ENCODE measurements at places on chromosomes 12 and 14.

GRCh38 chr12:7638760-7639555 lies 26.8 kb downstream of the APOBEC1 start:
- no peak overlapping the region for H3K27ac ChIP-seq
- H3K27me3 ChIP-seq, result no peaks in the 10 kb centered on the region
- no peak for DNase-seq
- H3K4me3 ChIP-seq, result peak overlapping the region; percentile 55
- no peaks in the 10 kb centered on the region for H3K36me3 ChIP-seq

DNA sequence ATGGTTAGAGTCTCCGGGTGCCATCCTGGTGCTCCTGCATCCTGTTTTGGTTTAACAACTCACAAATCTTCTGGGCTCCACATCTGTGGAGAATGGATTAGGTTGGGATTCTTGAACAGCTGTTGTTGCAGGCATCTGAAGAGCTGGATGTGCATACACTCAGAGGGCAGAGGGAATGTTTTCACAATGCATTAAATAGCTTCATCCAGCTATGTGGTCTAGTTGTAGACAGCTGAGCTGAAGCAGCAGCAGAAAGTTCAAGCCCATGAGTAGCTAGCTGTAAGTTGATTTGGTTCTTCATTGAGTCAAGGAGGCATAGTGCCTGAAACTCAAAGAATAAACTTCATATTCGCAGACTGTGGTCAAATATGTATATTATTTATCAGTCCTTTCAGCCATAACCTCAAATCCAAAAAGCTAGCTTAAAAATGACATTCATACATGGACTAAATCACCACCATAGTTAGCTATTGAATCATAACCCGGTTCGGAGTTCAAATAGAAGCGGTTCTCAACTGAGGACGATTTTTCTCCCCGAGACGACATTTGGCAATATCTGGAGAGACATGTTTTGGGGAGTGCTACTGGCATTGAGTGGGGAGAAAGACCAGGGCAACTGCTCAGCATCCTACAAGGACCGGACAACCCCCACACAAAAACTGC lies 858 bp upstream of the ANKRD13A start:
- H3K27ac ChIP-seq, result peak overlapping the region; percentile 74
- H3K4me3 ChIP-seq, result peak overlapping the region; percentile 91
- H3K36me3 ChIP-seq, result no peaks in the 10 kb centered on the region

GRCh38 chr14:94665121-94665520 lies 52.9 kb downstream of the SERPINA3 start:
- no peaks in the 10 kb centered on the region for H3K36me3 ChIP-seq
- H3K27ac ChIP-seq, result no peak overlapping the region
- DNase-seq, result no peak
- no peaks in the 10 kb centered on the region for H3K27me3 ChIP-seq

DNA sequence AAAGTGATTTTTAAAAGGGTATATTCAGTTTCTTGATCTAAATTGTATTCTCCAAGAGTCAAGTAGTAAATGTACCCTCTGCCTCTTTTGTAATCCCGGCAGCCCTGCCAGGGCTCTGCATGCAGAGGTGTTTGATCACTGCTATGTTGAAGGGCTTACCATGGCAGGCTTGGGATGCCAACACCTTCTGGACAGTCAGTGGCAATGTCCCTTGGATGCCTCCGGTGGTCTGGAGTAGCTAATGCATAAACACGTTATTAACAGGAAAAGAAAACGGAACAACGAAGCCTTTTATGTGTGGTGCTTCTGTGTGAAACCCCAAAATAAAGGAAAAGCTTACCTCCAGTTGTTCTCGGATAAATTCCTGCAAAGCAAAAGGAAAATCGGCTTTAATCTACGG lies 19.9 kb downstream of the EIF2B2 start:
- no peak overlapping the region for H3K27ac ChIP-seq
- H3K4me3 ChIP-seq, result no peak overlapping the region
- H3K36me3 ChIP-seq, result peaks cover 72% of the 10 kb centered on the region
- H3K27me3 ChIP-seq, result no peaks in the 10 kb centered on the region
- no peaks in the 10 kb centered on the region for H3K4me1 ChIP-seq
- DNase-seq, result no peak

- no peaks in the 10 kb centered on the region for H3K36me3 ChIP-seq
- peak overlapping the region; percentile 22 for H3K4me3 ChIP-seq
- DNase-seq, result no peak
- no peak overlapping the region for H3K27ac ChIP-seq
Observed at GRCh38 chr14:60349663-60350365, 100.8 kb downstream of the PPM1A start.

- no peak overlapping the region for H3K4me3 ChIP-seq
- no peak overlapping the region for H3K27ac ChIP-seq
- H3K27me3 ChIP-seq, result no peaks in the 10 kb centered on the region
- no peaks in the 10 kb centered on the region for H3K36me3 ChIP-seq
- DNase-seq, result no peak
- H3K4me1 ChIP-seq, result no peaks in the 10 kb centered on the region
Observed at GRCh38 chr12:85448548-85449139, 168.6 kb downstream of the ALX1 start.

DNA sequence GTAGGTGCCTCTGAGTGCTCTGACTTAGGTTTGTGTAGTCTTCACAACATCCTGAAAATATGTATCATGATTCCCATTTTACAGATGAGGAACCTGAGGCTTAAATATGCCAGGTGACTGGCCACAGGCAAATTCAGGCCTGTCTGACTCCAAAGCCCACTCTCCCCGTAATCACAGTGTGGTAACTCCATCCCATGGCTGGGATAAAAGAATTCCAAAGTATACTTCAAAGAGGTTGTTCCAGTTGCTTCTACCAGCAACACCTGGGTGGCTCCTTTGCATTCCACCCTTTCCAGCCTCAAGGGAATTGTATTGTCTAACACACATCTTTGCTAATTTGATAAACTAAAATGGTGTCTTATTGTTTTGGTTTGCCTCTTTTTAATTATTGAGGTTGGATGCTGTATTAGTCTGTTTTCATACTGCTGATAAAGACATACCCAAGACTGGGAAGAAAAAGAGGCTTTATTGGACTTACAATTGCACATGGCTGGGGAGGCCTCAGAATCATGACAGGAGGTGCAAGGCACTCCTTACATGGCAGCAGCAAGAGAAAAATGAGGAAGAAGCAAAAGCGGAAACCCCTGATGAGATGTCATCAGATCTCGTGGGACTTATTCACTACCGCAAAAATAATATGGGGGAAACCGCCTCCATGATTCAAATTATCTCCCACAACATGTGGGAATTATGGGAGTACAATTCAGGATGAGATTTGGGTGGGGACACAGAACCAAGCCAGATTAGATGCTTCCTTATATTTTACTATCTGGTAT lies 9.9 kb upstream of the CHST11 start:
- H3K36me3 ChIP-seq, result no peaks in the 10 kb centered on the region
- no peak overlapping the region for H3K4me3 ChIP-seq
- no peaks in the 10 kb centered on the region for H3K4me1 ChIP-seq
- no peak overlapping the region for H3K27ac ChIP-seq

- no peaks in the 10 kb centered on the region for H3K4me1 ChIP-seq
- no peak for DNase-seq
- H3K4me3 ChIP-seq, result no peak overlapping the region
- H3K27me3 ChIP-seq, result no peaks in the 10 kb centered on the region
Observed at GRCh38 chr14:61462566-61463193, 141.3 kb downstream of the PRKCH start.

- DNase-seq, result no peak
- no peaks in the 10 kb centered on the region for H3K36me3 ChIP-seq
- H3K27me3 ChIP-seq, result no peaks in the 10 kb centered on the region
- no peak overlapping the region for H3K27ac ChIP-seq
- no peak overlapping the region for H3K4me3 ChIP-seq
Observed at GRCh38 chr12:46547421-46548354, 175.1 kb upstream of the SLC38A2 start.

- H3K27me3 ChIP-seq, result no peaks in the 10 kb centered on the region
- no peaks in the 10 kb centered on the region for H3K36me3 ChIP-seq
- H3K4me3 ChIP-seq, result no peak overlapping the region
- no peak overlapping the region for H3K27ac ChIP-seq
- no peak for DNase-seq
Observed at GRCh38 chr14:94330857-94331256, 7.7 kb upstream of the SERPINA6 start.

DNA sequence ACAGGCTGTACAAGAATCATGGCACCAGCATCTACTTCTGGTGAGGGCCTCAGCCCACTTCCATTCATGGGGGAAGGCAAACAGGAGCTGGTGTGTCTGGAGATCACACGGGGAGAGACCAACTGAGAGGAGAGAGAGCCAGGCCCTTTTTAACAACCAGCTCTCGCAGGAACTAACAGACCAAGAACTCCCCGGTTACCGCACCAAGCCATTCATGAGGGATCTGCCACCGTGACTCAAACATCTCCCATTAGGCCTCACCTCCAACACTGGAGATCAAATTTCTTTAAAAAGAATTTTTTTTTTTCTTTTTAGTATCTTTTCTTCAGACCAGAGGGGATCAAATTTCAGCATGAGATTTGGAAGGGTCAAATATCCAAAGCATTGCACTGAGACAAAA lies 16.7 kb upstream of the AQP2 start:
- peak; percentile 61 for DNase-seq
- H3K4me3 ChIP-seq, result no peak overlapping the region
- no peaks in the 10 kb centered on the region for H3K27me3 ChIP-seq
- no peaks in the 10 kb centered on the region for H3K4me1 ChIP-seq
- H3K36me3 ChIP-seq, result no peaks in the 10 kb centered on the region
- no peak overlapping the region for H3K27ac ChIP-seq

GRCh38 chr12:130545475-130545874 lies 170.6 kb downstream of the RIMBP2 start:
- H3K36me3 ChIP-seq, result no peaks in the 10 kb centered on the region
- H3K4me1 ChIP-seq, result no peaks in the 10 kb centered on the region
- H3K27me3 ChIP-seq, result no peaks in the 10 kb centered on the region
- H3K27ac ChIP-seq, result no peak overlapping the region

GRCh38 chr12:57049890-57050289 lies at the start of gene MYO1A:
Gene MYO1A (minus strand): TSS chr12:57050129. CDS start chr12:57048323, 1,806 bp downstream.
- DNase-seq, result no peak
- no peak within 1 kb of the TSS for H3K4me3 ChIP-seq
- no peaks in the 10 kb centered on the region for H3K36me3 ChIP-seq
- no peaks in the 10 kb centered on the region for H3K4me1 ChIP-seq
- no peak within 1 kb of the TSS for H3K27ac ChIP-seq

DNA sequence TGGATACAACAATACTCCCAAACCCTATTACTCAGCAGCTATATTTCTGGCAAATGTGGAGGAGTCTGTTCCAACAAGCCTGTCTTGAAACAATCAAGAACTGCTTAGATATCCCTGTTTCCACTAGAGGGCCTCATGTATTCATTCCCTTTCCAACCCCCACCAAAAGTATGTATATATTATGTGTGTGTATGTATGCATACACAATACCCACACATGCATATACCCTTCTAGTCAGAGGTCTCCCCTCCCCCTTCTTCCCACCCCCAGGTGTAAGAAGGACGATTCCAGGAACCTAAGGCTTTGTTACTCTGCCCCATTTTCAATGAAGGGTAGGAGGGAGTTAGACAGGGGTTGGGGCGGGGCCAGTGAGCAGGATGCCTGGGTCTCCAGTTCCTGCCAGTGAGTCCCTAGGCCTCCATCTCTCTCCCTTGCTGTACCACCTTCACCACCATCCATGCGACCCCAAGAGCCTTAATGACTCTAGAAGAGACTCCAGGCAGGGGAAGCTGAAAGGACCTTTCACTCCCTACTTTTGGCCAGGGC lies at the start of gene DGKA:
Gene DGKA, plus strand, starts transcription at position 392 of the 546 bp plus-strand sequence. CDS start 5,342 bp downstream, outside the sequence.
- H3K4me1 ChIP-seq, result peaks cover 8% of the 10 kb centered on the region
- no peaks in the 10 kb centered on the region for H3K27me3 ChIP-seq
- peak within 1 kb of the TSS; percentile 92 for H3K27ac ChIP-seq
- H3K36me3 ChIP-seq, result no peaks in the 10 kb centered on the region
- DNase-seq, result peak; percentile 72
- H3K4me3 ChIP-seq, result peak within 1 kb of the TSS; percentile 72

- no peak for DNase-seq
- no peak overlapping the region for H3K27ac ChIP-seq
- H3K4me3 ChIP-seq, result no peak overlapping the region
- H3K4me1 ChIP-seq, result no peaks in the 10 kb centered on the region
Observed at GRCh38 chr12:58253663-58254062, 312.3 kb downstream of the ATP23 start.

- no peak overlapping the region for H3K4me3 ChIP-seq
- H3K4me1 ChIP-seq, result no peaks in the 10 kb centered on the region
- DNase-seq, result no peak
- no peak overlapping the region for H3K27ac ChIP-seq
- H3K36me3 ChIP-seq, result no peaks in the 10 kb centered on the region
Observed at GRCh38 chr12:113980537-113981337, 14.6 kb upstream of the RBM19 start.

DNA sequence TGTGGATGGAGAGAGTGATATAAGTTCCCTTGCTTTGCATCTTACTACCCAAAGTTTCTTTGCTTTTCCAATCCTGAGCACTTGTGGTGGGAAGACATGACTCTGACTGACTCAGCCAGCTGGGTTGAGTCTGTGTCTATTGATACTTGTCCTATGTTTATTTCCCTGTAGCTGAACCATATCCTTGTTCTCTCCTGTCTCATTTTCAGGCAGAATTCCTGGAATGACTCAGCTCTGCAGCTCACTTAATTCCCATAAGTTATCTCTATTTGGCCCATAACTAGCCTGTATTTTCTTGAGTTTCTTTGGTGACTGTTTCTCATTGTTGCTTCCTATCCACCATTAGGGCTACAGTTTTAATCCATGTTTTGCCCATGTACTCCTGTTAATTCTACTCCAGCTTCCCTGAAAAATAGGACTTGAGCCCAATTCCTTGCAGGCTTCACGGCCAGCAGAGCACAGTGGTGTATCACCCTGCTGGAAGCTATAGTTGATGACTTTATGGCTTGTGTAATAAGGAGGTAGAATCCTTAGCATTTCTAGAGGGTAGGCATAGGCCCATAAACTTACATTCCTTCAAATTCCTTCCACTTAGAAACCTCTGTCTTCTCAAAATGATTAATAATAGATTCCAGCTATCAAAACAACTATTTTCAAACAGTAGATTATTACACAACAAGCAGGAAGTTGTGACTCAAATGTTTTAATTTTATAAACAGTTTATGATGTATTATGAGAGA lies 183.1 kb downstream of the TMTC3 start:
- no peaks in the 10 kb centered on the region for H3K36me3 ChIP-seq
- no peak overlapping the region for H3K4me3 ChIP-seq
- peak overlapping the region; percentile 51 for H3K27ac ChIP-seq
- H3K27me3 ChIP-seq, result no peaks in the 10 kb centered on the region
- DNase-seq, result no peak

GRCh38 chr14:75278422-75279152 lies at the start of gene FOS:
Gene FOS (plus strand): TSS chr14:75278828. CDS start chr14:75278983, 155 bp downstream.
- H3K4me3 ChIP-seq, result peak within 1 kb of the TSS; percentile 89
- H3K27ac ChIP-seq, result peak within 1 kb of the TSS; percentile 100
- peaks cover 33% of the 10 kb centered on the region for H3K36me3 ChIP-seq

DNA sequence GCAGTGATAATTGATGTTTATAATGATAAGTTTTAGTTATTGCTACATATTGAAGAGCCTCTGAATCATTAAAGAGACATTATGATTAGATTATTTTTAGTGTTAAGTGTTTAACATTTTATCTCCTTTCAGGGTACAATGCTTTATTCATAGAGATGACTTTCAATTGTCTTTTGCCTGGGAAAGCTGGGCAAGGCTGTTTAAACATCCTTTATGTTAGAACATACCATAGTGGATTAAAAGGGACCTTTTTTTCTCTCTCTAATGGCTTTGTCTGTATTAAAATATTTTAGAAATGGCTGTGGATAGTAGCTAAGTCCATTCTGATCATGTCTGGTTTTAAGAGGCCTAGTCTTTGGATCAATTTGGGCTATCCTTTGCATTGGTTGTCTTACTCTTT lies 427.5 kb upstream of the MIS18BP1 start:
- H3K27ac ChIP-seq, result no peak overlapping the region
- no peaks in the 10 kb centered on the region for H3K4me1 ChIP-seq
- no peak overlapping the region for H3K4me3 ChIP-seq
- no peaks in the 10 kb centered on the region for H3K36me3 ChIP-seq
- H3K27me3 ChIP-seq, result no peaks in the 10 kb centered on the region
- DNase-seq, result no peak
